ENCODE measurements at places on chromosomes 4 and X.

DNA sequence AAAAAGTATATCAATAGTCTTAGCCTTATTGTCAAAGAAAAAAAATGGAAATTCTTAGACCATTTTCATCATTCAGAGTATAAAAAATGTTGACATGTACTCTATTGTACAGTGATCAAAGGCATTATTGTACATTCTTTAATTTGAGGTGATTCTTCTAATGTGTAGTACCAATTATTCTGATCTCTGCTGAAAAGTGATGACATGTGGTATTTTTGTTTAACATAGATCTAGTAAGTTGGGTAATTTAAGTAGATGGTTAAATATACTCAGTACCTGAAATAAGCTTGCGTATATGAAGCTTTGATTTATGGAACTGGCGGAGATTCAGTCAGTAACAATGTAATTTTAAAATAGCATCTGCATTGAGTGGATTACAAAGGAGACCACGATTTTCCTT is 5.1 kb downstream of the TENM3 start:
- DNase-seq, result no peak

DNA sequence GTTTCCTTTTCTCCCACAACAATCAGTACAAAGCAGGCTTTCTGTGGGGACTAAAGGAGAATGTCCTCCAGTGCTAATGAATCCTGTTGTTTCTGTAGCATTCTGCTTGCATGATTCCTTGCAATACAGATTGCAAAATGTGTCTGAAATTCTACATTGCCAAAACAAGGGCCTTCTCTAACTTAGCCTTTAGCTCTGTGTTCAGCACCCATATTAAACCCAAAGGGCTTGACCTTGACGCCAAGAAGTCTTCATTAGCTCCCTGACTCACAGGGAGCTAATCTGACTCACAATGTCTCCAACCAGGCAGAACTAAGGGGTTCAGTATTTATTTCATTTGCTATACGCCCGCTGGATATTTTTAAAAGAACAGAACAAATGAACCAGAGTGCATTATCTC is 241.4 kb upstream of the CLNK start:
- DNase-seq, result no peak

DNA sequence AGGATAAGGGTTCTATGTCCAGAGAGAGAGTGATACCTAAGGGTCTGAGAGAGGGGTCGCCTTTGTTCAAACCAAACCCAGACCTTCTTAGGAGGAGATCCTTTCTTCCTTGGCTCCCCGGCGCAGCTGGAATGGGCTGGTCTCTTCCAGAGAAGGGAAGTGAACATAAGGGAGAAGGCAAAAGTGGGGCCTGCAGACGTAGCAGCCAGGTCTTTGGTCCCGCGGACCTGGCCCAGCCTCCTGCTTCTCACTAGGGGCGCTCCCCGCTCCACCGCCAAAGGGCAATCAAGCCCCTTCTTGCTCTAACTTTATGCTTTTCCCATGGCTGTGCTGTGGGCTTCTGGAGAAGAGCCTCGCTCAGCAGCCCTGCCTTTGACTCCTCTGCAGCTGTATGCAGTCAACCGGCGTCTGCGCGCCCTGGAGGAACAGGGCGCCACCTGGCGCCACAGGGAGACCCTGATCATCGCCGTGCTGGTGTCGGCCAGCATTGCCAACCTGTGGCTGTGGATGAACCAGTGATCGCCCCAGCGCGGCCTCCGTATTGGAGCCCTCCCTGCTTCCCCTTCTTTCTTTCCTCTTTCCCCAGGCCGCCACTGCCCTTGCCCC is 6.5 kb downstream of the FATE1 start:
- no peak for DNase-seq

DNA sequence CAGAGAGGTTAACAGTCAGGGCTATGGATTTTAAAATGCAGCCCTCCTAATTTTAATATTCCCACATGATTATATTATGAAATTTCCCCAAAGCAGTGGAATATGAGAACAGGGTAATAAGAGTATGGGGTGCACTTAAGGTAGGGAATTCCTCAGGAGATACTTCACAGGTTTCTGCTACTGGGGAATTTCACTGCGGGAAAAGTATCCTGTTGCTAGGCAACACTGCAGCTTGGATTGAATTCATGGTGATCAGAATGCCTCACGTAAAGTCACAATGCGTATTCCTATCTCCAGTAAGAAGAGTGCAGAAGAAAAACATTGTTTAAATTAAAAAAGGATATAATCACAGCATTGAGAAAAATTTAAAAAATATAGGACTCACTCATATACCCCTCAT is 398.1 kb upstream of the RPS6KA3 start:
- DNase-seq, result no peak

- DNase-seq, result no peak
Measured at GRCh38 chr4:75671802-75672421, 1.3 kb downstream of the G3BP2 start.
